A172 (cell line): ENCODE measurements at places on chromosomes 12 and 14. TPM values are rescaled to one million over a fixed set of nuclear protein-coding genes. Genes with fewer than 3 reads are reported as not detected.

GRCh38 chr12:69994724-69995173, 169.7 kb downstream of the MYRFL start:
- DNase-seq = peak; percentile 16

DNA sequence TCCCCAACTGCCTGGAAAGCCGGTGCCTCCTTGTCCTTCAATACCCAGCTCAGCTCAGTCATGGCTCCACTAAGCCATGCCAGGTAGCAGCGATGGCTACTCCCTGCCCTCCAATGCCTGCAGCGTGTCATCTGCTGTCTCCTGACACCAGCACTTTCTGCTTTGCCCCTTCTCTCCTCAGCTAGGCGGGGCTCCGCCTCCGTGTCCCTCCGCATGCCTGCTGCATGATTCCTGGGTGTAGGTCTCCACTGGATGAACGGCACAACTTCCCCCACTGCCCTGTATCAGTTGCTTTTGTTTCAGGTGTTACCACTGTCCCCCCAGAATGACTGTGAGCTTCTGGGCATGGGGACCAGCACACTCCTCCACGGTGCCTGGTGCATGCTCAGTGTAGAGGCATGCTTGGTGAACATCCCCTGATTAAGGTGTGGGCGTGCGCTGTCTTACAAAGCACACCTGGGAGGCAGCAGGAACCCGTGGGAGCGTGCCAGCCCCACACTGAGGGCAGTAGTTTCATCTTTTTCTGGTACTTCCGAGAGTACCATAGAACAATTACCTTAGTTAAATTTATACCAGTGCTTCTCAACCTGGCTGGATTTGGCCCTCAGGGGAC, 179.4 kb upstream of the PRMT8 start:
- no peak for DNase-seq

GRCh38 chr14:100524933-100525243, 62.3 kb downstream of the BEGAIN start:
- DNase-seq = no peak

- DNase-seq = no peak
Measured at GRCh38 chr12:30877105-30877875, 49.3 kb upstream of the TSPAN11 start.

GRCh38 chr12:91311081-91311480, 128.5 kb upstream of the DCN start:
- no peak for DNase-seq

GRCh38 chr12:44976246-44976645, 74.7 kb downstream of the DBX2 start:
- no peak for DNase-seq

Gene TCL1B
- total RNA-seq = not detected in 2 replicates

Gene CMA1
- not detected in 2 replicates for total RNA-seq

Gene IFNG-AS1
- total RNA-seq = not detected in 2 replicates

Gene CCDC196
- total RNA-seq = not detected in 2 replicates
